T-helper 2 cell treated with Interferon-gamma antibody and Interleukin-4, amounts not matched to agents 100 ng/mL and 5 ng/mL, for 36 hours (primary cell): ENCODE measurements at places on chromosomes 7 and 10. TPM values are rescaled to one million over a fixed set of nuclear protein-coding genes. Genes with fewer than 3 reads are reported as not detected.

The VPS50 gene
- total RNA-seq: 19.7 and 27.8 TPM in 2 replicates

The MYL7 gene
- total RNA-seq: not detected in 2 replicates

The DGKI gene
- 0.32 and 0.34 TPM in 2 replicates for total RNA-seq

The LIPF gene
- not detected in 2 replicates for total RNA-seq

The ZNF680 gene
- total RNA-seq: 8.8 and 11.2 TPM in 2 replicates

The KLF14 gene
- not detected in 2 replicates for total RNA-seq

The OR2A1 gene
- total RNA-seq: 0.09 TPM in 1 of 2 replicates, not detected in the other

The GCK gene
- 0.18 and 0.25 TPM in 2 replicates for total RNA-seq

The SAP25 gene
- 21.4 and 22.5 TPM in 2 replicates for total RNA-seq

The CLRN3 gene
- total RNA-seq: not detected in 2 replicates

The IGFBP3 gene
- 1.3 and 1.5 TPM in 2 replicates for total RNA-seq

The GPRIN2 gene
- total RNA-seq: not detected in 2 replicates

The PIK3AP1 gene
- total RNA-seq: 2.7 and 3.1 TPM in 2 replicates

The CYP3A4 gene
- not detected in 2 replicates for total RNA-seq

The PRTFDC1 gene
- 0.18 and 0.36 TPM in 2 replicates for total RNA-seq

The GCC1 gene
- 17.9 and 18.1 TPM in 2 replicates for total RNA-seq

The PLCE1 gene
- 0.02 and 0.05 TPM in 2 replicates for total RNA-seq

The C7orf33 gene
- total RNA-seq: not detected in 2 replicates

The NACAD gene
- 0.02 TPM in 1 of 2 replicates, not detected in the other for total RNA-seq

The ARHGAP12 gene
- 5.3 TPM in 2 replicates for total RNA-seq

The NME8 gene
- total RNA-seq: not detected in 2 replicates

The PNLIP gene
- not detected in 2 replicates for total RNA-seq

The ZNF853 gene
- 0.14 and 0.16 TPM in 2 replicates for total RNA-seq

The ABCB4 gene
- not detected in 2 replicates for total RNA-seq

The BMI1 gene
- total RNA-seq: 40.2 and 43.4 TPM in 2 replicates

The CCZ1 gene
- total RNA-seq: 93.4 and 96.4 TPM in 2 replicates

The AGR2 gene
- total RNA-seq: not detected in 2 replicates

The ATP6V0A4 gene
- total RNA-seq: not detected in 2 replicates

The ASAH2B gene
- total RNA-seq: 2.1 and 2.2 TPM in 2 replicates

The ADARB2 gene
- total RNA-seq: not detected in 2 replicates

The HOXA13 gene
- not detected in 2 replicates for total RNA-seq

The KCNMA1 gene
- total RNA-seq: 0.39 TPM in 1 of 2 replicates, not detected in the other

The NXPH1 gene
- total RNA-seq: not detected in 2 replicates

The RPP38 gene
- 16.3 and 16.4 TPM in 2 replicates for total RNA-seq

The NUTM2E gene
- total RNA-seq: 0.11 TPM in 1 of 2 replicates, not detected in the other

The PDE6C gene
- not detected in 2 replicates for total RNA-seq
